ENCODE measurements at places on chromosomes 16 and 17. TPM values are rescaled to one million over a fixed set of nuclear protein-coding genes. Genes with fewer than 3 reads are reported as not detected.

Gene KRT20
- 0.22 TPM for total RNA-seq

Gene VEZF1
- total RNA-seq: 29.5 TPM

Gene CD300H
- total RNA-seq: not detected

Gene ITGB4
- total RNA-seq: under 0.01 TPM

Gene RPS6KB1
- total RNA-seq: 21.6 TPM

Gene HSDL1
- total RNA-seq: 26.8 TPM

Gene ATP2A1
- total RNA-seq: 0.22 TPM

Gene MT1H
- not detected for total RNA-seq

Gene CXCL16
- total RNA-seq: 1.6 TPM

Gene HOXB9
- total RNA-seq: not detected

Gene GPT2
- total RNA-seq: 17.9 TPM

Gene SLC12A3
- not detected for total RNA-seq

Gene GDPD1
- 2.2 TPM for total RNA-seq

Gene ERN2
- total RNA-seq: 0.12 TPM

Gene PLD6
- total RNA-seq: 6.4 TPM

Gene MYH3
- 0.77 TPM for total RNA-seq

Gene SLC13A2
- total RNA-seq: not detected

Gene ACAP1
- total RNA-seq: 2.4 TPM

Gene NPTX1
- 4.9 TPM for total RNA-seq

Gene LITAFD
- not detected for total RNA-seq

Gene SPATA22
- total RNA-seq: not detected
